ENCODE measurements at places on chromosomes 4 and X. TPM values are rescaled to one million over a fixed set of nuclear protein-coding genes. Genes with fewer than 3 reads are reported as not detected.

The PF4V1 gene
- total RNA-seq: not detected

The HS3ST1 gene
- 2.3 TPM for total RNA-seq

The MECP2 gene
- total RNA-seq: 72.2 TPM

The UGT2A1 gene
- total RNA-seq: not detected

The PDHA1 gene
- 84.1 TPM for total RNA-seq

The NEIL3 gene
- total RNA-seq: 6.4 TPM

The TCEANC gene
- 10.4 TPM for total RNA-seq

The FAT1 gene
- 179 TPM for total RNA-seq

The COL4A6 gene
- 21.6 TPM for total RNA-seq

The SPIN2A gene
- 2.0 TPM for total RNA-seq

The CFAP99 gene
- not detected for total RNA-seq

The IDUA gene
- total RNA-seq: 18.9 TPM

The XAGE2 gene
- not detected for total RNA-seq

The RBM47 gene
- 18.8 TPM for total RNA-seq

All from camera-type eye (tissue), 1 donor.